CD4-positive, alpha-beta memory T cell (primary cell): ENCODE measurements at places on chromosomes 3 and 15.

- no peak for DNase-seq
Observed at GRCh38 chr3:157294953-157295352, 135.0 kb upstream of the CCNL1 start.

DNA sequence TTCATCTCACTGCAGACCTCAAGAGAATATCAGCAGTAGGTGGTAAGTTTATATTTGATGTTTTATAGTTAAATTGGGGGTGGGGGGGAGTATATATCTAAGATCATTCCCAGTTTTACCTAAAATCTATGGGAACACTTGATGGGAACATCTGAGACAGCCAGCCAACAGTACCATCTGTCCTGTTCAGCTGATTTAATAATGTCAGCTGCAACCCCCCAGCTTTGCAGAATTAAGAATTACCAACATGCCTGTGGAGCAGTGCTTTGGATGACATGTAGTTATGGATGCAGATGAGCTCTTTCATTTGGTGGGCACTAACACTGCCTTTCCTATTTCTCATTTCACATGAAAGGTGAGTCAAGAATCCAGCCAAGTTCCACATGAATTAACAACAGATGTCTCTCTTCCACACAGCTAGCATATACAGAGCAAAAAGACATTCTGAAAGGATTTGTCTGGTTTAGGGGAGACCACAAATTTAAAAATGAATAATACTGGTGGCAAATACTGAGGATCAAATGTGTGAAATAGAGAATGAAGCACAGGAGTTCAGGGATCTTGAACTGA lies 76.2 kb downstream of the SETD5 start:
- DNase-seq: no peak

DNA sequence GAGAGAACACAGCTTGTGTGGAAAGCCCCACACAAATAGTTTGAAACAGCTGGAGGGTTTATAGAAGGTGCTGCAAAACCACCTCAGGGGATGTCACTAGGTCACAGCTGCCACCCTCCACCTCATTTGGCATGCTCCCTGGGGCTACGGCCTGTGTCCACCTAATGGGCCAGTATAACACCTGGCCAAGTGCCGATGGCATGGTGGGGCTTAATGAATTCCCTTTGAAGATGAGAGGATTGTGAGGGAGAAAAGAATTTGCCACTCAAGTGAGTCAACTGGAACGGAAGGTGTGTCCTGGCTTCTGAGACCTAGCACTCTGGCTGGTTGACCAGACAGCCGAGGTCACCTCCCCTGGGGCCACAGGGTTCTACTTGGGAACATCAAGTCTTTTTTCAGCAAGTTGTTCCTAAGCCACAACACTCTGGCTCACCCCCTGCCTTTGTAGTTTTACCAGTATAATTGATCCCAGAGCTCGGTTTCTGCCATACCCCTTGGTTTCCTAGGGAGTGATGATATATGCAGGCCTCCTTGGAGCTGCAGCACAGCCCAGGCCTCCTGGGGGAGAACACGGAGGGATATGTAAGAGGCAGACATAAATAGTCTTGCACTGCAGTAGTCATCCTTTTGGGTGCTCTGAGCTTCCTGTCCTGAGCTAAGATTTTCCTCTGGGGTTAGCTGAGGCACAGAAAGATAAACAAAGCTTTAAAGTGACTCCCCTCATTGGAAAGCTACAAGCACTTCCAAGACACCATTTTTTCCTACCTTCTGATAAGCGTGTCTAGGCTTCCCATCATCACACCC lies 178.2 kb upstream of the LPP start:
- DNase-seq: no peak

- DNase-seq: no peak
Observed at GRCh38 chr3:146142757-146143156, 18.2 kb downstream of the PLOD2 start.

DNA sequence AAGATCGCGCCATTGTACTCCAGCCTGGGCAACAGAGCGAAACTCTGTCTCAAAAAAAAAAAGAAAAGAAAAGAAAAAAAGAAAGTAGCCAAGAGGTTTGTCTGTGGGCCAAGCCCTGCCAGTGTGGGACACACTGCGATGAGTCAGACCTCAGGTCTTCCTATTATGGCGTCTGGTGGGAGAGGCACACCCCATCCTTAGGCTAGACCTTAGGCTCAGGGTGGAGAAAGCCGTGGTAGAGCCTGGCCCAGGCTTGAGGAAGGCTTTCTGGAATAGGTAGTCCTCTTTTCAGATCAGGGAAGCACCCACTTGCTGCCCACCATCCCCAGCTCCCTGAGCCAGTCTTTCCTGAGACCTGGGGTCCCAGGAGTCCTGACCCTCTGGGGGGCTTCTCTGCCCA lies 6.0 kb downstream of the HEMK1 start:
- DNase-seq: no peak

GRCh38 chr3:172965256-172965655 lies 175.8 kb downstream of the SPATA16 start:
- DNase-seq: no peak

DNA sequence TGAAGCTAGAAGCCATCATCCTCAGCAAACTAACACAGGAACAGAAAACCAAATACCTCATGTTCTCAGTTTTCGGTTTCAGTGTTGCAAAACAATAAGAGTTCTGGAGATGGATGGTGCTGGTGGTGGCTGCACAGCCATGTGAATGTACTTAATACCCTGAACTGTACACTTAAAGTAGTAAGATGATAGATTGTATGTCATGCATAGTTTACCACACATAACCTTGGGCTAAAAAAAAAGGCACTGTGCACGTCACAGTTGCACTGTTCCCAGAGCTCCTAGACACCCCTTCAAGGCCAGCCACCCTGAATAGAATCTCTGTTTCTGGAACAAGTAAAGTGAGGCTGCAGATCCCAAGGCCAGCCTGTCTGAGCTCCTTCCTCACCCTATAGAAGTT lies 243.3 kb upstream of the IGF1R start:
- DNase-seq: no peak

- DNase-seq: no peak
Observed at GRCh38 chr15:75723171-75723846, 10.7 kb upstream of the CSPG4 start.

- no peak for DNase-seq
Observed at GRCh38 chr3:105518203-105518602, 151.5 kb downstream of the ALCAM start.

GRCh38 chr15:59999612-60000112 lies 4.4 kb upstream of the FOXB1 start:
- no peak for DNase-seq

- no peak for DNase-seq
Observed at GRCh38 chr3:197522183-197522715, 33.5 kb downstream of the BDH1 start.

DNA sequence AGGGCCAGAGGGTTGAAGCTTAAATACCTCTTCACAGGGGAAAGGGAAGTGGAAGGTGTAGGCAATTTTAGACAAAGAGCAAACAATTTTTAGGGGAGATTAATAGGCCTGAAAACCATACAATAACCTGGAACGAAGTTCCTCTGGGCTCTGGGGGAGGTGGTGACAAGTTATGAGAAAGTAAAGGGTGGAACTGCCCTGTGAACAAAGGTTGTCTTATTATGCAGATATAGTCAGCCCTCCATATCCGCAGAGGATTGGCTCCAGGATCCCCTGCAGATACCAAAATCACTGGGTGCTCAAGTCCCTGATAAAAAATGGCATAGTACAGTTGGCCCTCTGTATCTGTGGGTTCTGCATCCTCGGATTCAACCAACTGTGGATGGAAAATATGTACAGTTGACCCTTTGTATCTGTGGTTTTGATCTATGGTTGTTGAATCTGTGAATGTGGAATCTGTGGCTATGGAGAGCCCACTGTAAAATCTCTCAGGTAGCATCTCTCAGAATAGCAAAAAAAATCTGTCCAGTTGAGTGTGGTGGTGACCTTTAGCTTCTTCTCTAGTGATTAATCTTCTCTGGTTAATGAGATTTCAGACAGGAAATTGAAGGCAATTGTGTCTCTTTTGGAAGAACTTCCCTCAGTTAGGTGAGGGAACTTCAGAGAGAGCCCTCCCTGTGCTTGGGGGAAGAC lies 40.2 kb downstream of the CLEC3B start:
- no peak for DNase-seq

GRCh38 chr3:67461667-67462142 lies 192.7 kb downstream of the SUCLG2 start:
- no peak for DNase-seq

DNA sequence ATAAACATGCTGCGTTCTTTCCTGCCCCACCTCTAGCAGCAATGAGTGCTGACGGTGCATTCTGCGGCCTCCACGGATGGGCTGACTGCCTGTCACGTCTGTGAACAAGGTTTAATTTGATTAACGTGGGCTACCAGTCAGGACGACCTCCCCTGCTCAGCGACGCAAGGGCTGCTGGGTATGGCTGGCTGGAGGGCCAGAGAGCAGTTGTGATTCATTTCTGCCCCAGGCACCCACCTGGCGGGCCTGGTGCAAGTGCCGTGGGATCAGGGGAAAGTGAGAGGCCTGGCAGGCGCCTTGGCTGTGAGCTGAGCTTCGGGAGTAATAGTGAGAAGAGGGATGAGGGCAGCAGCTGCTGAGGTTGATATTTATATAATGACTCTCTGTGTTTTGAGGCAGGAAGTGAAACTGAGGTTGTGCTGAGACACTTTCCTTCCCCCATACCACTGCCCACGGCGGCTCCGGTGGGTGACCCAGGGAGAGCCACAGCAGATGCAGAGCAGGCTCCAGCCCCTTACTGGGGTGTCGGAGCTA lies 190.4 kb upstream of the BCL6 start:
- DNase-seq: peak; percentile 16
